NCI-H1048 (cell line): ENCODE measurements at places on chromosomes 1 and 21.

DNA sequence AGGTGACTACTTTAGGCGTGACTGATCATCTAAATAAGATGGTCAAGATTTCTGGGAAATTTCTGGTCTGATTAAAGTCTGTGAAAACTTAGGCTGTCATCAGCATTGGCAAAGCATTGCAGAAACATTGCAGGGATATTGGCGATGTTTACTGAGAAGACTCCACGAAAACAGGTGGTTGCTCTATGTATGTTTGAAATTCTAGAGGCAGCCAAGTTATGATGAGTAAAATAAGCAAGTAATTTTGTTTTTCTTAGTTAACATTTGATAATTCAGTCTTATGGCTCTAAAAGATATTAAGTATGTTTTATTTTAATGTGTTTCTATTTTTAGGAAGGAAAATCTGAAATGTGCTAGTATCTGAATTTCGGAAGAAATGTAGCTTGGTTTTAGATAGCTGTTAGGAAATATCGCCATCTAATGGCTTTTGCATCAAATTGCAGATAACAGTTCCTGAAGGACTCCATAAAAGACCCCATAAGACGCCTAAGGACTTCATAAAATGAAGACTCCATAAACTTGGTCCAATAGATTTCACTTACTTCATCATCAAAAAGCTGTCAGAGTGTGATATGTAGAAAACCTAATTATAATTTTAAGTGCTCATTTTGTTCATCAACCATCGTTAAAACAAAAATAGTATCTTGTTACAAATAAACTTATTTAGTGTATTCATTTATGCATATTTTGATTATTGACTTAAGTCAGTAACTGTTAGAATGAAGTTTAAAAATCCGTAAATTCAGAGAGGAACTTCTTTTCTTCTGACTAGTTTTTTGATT is 344.6 kb downstream of the RYR2 start:
- peak; percentile 22 for DNase-seq

GRCh38 chr1:9643351-9644256 is 7.9 kb upstream of the PIK3CD start:
- no peak for DNase-seq

DNA sequence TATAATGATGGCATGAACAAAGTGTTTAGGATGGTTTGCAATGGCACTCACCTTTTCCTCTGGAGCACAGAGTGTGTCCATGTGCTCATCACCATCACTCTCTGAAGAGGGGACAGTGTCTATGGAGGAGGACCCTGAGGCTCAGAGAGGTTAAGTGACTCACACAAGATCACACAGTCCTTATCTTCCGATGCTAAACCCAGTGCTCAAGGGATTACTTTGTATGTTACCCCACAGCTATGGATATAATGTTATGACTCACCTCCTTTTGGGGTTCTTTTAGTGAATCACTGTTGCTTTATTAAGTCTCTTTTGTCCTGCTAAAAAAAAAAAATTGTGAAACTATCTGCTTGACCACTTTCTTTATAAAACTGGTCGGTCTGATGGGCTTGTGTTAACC is 67.6 kb downstream of the TENT5C start:
- no peak for DNase-seq

- DNase-seq: no peak
Observed at GRCh38 chr1:70997793-70998192, 49.8 kb downstream of the PTGER3 start.

DNA sequence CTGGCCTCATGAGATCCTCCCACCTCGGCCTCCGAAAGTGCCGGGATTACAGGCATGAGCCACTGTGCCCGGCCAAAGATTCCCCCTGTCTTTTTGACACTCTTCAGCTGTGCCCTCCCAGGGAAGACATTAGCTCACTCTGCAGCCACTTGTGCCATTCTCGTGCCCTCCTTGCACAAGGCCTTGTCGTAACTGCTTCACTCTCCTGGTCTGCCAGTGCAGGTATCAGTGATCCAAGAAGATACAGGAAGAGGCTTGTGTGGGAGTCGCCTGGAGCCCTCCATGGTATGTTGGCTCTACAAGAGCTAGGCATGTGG is 22.0 kb upstream of the WDR26 start:
- DNase-seq: no peak

DNA sequence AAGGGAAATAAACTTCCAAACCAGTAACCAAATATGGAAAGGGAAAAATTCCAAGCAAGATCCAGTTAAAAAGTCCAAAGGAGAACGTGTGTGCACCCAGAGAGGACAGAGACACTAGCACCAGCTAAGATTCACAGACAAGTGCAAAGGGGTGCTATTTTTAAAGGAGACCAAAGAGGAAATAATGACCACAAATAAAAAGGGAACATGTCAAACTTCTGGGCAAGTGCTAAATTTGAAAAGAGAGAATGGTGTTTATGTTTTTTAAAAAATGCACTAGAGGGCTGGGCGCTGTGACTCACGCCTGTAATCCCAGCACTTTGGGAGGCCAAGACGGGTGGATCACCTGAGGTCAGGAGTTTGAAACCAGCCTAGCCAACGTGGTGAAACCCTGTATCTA is 8.6 kb downstream of the JAM2 start:
- no peak for DNase-seq

DNA sequence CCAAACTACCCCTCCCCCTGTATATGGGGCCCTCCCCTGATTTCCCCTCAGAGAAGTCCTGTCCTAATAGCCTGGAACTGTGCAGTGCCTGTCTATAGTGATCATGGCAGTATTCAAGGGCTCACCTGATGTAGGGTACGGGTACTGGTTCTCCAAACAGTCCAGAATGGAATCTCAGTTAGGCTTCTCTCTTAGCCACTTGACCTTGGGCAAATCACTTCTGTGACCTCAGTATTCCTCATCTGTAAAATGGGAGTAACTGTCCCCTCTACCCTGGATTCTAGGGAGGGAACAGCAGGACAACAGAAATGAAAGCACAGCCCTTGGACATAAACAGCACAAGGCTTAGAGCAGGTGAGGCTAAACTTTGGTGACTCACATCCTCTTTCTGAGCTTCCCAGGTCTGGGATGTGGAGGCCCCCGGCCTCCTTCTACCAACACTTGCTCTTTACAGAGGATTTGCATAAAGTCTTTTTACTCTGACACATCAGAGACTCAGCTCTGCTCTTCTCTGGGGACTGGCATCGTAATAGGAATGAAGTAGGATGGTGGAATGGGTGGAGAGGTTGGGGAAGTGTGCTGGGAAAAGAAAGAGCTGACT is 20.0 kb upstream of the PDZK1IP1 start:
- no peak for DNase-seq

- DNase-seq: no peak
Observed at GRCh38 chr1:115411371-115412063, 73.5 kb upstream of the NGF start.
